RWPE2 (cell line): ENCODE measurements at places on chromosomes 11 and 22.

DNA sequence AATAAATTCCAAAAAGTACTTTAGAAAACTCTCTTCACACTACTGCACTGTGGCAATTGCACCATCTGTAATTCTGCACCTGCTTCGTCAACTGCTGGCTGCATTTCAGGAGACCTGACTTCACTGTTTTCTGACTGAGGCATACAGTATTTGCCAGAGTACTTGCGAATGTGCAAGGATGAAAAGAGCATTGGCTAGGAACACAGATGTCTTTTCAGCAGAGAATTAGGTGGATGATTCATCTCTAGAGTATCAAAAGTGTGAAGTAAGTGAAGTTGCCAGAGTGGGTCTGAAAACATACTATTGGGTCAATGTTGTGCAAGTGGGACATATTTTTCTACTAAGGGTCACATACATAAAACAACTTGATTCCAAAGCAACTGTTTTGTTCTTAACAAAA is 427.5 kb upstream of the CCDC90B start:
- DNase-seq = no peak

- no peak for DNase-seq
Observed at GRCh38 chr11:2217211-2218030, 45.8 kb upstream of the TH start.

DNA sequence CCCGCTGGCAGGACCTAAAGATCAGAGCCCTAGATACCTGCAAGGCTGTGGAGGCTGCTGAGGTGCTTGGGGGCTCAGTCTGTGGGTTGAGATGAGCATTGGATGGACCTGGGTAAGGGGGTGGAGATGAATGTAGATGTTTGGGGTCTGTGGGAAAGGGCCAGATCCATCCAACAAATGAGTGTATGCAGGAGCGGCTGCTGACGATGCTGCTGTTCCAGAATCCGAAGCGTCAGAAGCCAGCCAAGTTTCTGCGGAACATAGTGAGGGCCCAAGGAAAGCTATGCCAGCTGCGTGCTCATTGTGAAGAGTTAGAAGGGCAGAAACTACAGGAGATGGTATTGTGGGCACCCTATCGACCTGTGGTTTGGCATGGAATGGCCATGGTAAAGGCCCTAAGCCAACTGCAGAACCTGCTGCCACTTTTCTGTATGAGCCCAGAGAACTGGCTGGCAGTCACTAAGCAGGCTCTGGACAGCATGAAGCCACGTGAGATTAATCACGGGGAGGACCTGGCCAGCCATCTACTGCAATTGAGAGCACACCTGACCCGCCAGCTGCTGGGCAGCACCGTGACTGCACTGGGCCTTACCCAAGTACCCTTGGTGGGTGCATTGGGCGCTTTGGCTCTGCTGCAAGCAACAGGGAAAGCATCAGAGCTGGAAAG is 36.6 kb downstream of the RRP8 start:
- no peak for DNase-seq

DNA sequence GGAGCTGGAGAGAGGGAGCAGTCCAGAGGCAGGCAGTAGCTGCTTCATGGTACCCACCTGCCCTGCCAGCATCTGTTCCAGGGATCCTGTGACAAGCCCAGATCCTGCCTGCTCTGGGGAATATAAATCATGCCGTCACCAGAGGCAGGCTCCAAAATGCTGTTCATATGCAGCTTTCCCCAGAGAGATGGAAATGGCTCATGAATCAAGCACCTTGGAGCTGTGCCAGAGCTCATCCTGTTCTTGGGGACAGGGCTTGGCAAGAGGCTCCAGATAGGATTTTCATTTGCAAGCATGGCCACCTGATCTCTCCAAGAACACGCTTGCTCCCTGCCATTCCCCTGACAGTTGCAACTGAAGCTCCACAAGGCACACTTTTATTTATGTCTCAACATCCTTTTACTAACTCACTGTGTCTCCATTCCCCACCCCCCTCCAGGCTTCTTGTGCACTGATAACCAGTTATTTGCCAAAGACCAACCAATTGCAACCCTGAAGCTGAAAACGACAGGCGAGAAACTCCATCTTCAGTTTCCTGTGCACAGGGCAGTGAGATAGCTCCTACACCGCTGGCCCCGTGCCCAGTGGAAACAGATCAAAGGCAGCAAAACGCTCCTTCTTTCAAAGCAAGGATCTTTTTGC is 115.8 kb upstream of the PITPNB start:
- DNase-seq = no peak

GRCh38 chr11:86670911-86671310 is 1.5 kb downstream of the ME3 start:
- DNase-seq = no peak

DNA sequence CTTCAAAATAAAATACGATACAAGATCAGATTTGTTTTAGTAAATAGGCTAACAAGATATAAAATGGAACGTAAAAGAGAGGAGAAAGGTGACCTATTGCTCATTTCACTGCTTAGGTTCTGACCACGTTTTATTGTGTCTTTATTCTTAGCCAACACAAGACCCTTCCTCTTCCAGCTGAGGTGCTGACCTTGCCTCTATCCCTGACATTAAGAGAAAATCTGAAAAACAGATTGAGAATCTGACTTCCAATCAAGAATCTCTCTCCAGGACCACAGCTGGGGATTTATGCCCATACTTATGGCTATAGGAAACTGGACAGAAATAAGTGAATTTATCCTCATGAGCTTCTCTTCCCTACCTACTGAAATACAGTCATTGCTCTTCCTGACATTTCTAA is at the start of gene OR10A5:
TSS of gene OR10A5 (plus strand) at position 301 of the 400 bp plus-strand sequence. CDS start at position 301, 0 bp downstream.
- no peak for DNase-seq

GRCh38 chr11:2382936-2383851 is 6.1 kb downstream of the CD81 start:
- DNase-seq = no peak

GRCh38 chr11:33065445-33066178 is 26.2 kb downstream of the TCP11L1 start:
- DNase-seq = no peak

DNA sequence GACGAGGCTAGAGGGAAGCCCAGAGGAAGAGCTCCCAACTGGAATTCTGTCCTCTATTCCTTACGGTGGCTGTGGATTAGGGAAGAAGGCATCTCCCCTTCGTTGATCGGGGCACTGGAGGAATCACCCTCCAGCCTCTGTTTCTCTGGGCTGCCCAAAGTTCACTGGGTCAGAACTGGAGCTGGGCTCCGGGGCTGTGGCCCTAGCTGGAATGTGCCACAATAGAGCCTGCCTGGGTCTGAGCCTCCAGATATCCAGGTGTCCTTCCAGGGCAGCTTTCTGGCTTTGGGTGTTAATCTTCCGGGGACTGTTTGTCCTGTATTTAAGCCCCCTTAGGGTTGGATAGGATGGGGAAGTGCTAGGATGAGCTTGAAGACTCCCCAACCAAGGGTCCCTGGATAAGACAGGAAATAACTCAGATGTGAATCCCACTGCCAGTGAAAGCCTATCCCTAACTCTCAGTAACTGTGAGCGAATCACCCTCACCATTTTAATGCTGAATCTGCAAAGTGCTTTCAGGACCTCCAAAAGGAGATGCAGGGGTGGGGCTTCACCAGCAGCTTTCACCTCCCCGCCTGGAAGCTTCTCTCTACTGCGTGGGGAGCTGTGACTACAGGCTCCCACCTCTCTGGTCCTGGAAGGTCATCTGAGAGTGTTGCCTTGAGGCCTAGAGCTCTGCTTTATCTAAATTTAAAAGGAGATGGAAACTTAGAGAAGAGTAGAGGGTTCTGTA is 9.5 kb downstream of the YPEL4 start:
- no peak for DNase-seq

DNA sequence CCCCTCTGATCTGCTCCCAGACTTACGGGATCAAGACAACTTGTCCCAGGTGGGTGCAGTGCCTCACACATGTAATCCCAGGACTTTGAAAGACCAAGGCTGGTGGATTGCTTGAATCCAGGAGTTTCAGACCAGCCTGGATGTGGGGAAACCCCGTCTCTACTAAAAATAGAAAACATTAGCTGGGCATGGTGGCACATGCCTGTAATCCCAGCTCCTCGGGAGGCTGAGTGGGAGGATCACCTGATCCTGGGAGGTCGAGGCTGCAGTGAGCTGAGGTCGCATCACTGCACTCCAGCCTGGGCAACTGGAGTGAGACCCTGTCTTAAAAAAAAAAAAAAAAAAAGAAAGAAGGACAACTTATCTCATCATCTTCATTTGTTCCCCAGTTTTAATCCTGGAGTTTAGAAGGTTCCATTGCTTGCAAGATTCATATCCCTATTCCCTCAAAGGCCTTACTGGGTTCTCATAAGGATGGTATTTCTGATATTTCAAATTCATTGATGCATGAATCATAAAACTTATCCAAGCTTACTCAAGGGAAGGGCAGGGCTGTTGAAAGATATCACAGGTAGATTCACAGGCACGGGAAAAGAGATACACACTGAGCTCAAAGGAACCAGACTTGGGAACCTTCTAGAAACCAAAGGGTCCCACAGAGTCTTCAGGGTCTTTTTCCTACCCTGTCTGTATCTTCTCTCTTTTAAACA is 14.6 kb downstream of the ENDOD1 start:
- DNase-seq = no peak

DNA sequence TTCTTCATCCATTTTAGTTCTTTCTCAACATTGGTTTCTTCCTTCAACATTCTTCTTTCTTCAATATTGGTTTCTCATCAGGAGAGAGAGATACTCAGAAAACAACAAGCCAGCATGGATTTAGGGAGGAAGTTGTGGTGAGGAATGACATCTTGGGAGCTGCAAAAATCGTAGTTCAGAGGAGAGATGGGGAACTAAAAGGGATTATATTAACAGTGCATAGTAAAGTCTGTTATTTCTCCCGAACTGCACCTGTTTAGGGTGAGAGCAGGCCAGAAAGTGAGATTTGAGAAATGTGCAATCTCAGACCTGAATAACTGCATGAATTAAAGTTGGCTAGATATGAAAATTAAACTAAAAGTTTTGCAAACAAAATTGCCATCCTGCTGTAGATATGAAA is 94.5 kb downstream of the CASP12 start:
- DNase-seq = no peak

DNA sequence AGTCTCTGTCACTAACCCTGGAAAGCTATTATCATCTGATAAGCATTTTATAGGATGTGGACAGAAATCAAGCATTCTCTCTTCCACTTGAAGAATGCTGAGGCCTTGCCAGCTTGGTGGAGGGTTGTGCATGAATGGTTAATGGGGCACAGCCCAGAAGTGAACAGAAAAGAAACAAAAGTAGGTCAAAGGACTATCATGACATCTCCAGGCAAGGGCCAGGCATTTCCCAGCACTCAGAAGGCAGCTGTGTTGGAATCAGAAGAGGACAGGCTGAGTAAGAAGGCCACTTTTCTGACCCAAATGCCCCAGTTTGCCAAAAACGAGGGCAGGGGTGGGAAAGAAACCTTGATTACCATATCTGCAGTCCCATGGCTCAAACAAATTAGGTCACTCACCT is 12.4 kb downstream of the TENM4 start:
- no peak for DNase-seq

- DNase-seq = no peak
Observed at GRCh38 chr11:120334894-120335462, 1.2 kb upstream of the ARHGEF12 start.

DNA sequence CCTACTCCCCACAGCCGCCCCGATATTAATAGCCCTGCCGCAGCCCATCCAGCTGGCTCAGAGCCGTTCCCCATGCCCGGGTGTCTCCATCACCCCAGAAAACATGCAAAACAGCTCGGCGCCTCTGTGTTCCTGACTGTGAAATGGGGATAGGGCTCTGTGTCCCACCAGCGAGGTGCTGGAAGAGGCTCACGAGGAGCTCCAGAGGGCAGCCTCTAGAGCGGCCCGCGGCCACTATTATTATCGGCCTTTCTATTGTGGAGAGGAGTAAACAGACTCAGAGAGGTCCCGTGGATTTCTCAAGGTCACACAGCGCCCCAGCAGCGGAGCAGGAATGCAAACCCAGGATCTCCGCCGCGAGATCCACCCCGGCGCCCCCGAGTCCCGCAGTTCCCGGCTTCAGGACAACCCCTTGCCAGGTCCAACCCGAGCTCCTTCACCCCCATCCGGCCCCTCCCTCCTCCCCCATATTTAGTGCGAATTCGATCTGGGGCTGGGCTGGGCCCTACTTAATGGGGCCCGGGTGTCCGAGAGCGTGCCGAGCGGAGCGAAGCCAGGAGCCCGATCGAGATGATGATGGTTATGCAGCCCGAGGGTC is at the start of gene ACTN3:
TSS of gene ACTN3 (plus strand) at position 536 of the 598 bp plus-strand sequence. CDS start at position 571, 35 bp downstream.
- DNase-seq = no peak

DNA sequence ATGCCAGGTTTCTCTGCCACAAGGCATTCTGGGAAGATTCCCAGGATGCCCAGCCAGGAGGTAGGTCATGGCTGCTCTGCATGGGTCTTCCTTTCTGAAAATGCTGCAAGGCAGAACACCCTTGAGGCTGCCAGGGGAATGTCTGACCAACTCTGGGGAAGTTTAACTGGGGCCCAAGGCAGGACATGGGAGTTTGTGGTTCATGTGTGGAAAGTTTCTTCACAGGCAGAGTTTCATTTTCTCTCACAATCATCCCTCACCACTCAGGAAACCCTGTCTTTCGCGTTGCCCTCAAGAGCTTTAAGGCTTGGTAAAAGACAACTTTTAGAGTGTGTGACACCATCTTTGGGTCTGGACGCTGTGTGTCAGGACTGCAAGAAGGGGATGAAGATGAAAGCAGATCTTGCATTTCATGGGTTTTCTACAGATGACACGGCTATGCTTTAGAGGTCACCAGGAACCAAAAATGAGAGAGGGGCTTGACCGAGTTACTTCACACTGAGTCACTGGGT is 133.5 kb downstream of the CD44 start:
- no peak for DNase-seq

- peak; percentile 65 for DNase-seq
Observed at GRCh38 chr11:122342089-122342744, 226.2 kb upstream of the BLID start.

DNA sequence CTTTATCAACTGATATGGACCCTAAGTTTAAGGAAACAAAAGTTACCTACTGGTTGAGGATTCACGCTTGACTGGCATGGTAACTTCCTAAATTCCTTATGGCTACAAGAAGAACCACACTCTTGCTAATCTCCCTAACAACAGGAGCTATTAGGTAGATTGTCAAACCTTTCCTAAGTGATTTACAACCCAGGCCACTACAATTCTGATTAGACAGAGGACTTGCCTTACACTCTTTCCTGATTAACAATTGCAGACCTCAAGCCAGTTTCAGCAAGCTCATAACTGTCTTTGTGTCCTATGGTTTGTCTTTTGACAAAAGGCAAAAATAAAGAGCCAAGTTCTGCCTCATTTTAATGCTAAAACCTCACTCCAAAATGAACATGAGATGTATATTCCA is 16.3 kb downstream of the OR52K2 start:
- no peak for DNase-seq

- peak; percentile 96 for DNase-seq
Observed at GRCh38 chr22:19880786-19881569, 26.3 kb upstream of the GNB1L start.

DNA sequence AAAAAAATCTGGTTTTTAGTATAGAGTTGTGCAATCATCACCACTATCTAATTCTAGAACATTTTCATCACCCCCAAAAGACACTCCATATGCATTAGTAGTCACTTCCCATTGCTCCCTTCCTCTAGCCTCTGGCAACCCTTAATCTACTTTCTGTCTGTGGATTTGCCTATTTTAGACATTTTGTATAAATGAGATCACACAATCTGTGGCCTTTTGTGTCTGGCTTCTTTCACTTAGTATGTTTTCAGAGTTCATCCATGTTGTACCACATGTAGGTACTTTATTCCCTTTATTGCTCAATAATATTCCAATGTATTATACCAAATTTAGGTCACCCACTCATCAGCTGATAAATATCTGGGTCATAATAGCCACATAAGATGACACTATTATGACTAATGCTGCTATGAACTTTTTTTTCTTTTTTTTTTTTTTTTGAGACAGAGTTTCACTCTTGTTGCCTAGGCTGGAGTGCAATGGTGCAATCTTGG is 67.5 kb upstream of the SCUBE2 start:
- no peak for DNase-seq
